ENCODE measurements at places on chromosomes 4 and X. TPM values are rescaled to one million over a fixed set of nuclear protein-coding genes. Genes with fewer than 3 reads are reported as not detected.

The FAM120C gene
- total RNA-seq: 2.5 TPM

The ARSJ gene
- 64.5 TPM for total RNA-seq

The TMEM47 gene
- total RNA-seq: 24.2 TPM

The EDNRA gene
- total RNA-seq: 5.0 TPM

The RNF128 gene
- total RNA-seq: not detected

The RBMXL3 gene
- total RNA-seq: not detected

The HDAC6 gene
- total RNA-seq: 19.4 TPM

The CLDN34 gene
- total RNA-seq: 0.09 TPM

The FAM9B gene
- not detected for total RNA-seq

The RENBP gene
- 2.1 TPM for total RNA-seq

The TBC1D8B gene
- total RNA-seq: 3.3 TPM

The CENPVL3 gene
- total RNA-seq: not detected

The IL3RA gene
- 13.1 TPM for total RNA-seq

The ZNF711 gene
- 1.7 TPM for total RNA-seq

The SASH3 gene
- total RNA-seq: not detected

The MAGEB1 gene
- not detected for total RNA-seq

The ANXA10 gene
- total RNA-seq: 0.85 TPM

The POU4F2 gene
- not detected for total RNA-seq

The SERTM2 gene
- total RNA-seq: not detected

The NUP54 gene
- total RNA-seq: 49.2 TPM

The NSDHL gene
- 16.7 TPM for total RNA-seq

The ENPEP gene
- under 0.01 TPM for total RNA-seq

The NFKB1 gene
- 41.9 TPM for total RNA-seq

The MAP7D2 gene
- 0.36 TPM for total RNA-seq
